ENCODE measurements at places on chromosomes 4 and X.

DNA sequence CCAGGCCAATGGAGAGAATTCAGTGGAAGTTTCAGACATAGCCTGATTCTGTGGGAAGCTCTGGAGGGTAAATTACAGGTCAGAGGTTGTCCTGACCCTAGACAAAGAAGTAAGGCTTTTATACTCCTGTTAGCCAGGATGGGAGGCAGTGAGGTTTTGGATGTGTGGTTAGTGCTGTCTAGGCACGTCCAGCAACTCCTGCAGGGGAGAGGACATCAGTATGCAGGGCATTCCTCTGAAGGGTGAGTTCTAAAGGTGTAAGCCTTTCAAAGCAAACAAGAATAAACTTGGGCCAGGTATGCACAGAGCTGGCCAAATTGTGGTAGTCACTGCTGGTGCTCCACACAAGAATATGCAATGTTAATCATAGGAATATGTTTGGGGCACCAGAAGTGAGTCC is 562.5 kb downstream of the CCSER1 start:
- no peak for DNase-seq

DNA sequence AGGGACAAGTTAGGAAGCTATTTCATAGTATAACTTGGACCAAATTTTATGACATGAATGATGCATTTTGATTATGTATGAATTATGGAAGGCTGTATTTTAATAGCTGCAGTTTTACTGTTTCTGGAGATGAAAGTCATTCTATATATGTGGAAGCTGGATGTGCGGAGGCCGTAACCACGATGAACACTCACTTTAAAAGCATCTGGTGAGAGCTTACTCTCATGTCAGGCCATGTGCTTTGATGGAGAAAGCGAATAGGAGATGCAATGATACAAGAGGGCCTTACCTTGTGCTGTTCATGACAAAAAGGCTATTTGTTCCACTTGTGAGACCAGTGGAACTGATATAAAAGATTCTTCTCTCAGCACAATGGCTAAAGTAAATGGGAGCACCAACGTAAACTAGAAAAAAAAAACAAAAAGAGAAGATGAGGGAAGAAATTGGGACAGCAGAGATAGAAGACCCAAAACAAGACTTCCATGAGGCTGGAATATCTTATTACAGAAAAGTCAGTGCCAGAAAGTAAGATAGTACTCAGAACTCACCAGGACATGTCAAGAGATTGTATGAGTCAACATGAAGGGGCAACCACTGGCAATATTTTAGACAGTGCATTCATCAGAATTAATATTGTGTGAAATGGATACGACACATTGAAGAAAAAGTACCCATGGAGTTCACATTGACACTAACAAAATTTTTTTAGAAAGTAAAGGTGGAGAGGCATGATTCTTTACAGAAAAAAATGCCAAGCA is 63.3 kb upstream of the GAB1 start:
- DNase-seq: no peak

- no peak for DNase-seq
Measured at GRCh38 chr4:177901786-177902185, 459.5 kb upstream of the AGA start.

DNA sequence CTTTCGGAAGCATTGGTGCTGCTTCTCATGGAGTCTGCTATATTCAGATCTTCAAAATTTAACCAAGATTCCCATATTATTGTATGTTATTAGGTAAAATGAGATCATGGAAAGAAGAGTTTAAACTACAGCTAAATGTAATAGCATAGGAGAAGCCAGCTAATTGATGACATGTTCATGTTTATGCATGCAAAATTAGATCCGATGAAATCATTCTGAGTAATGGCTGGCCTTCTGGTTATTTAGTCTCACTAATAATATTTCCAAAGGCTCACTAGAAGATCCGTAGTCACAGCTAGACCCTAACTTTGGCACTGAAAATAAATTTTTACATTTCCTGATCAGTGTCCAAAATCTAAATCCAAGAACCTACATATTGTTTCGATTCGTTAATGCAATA is 19.8 kb upstream of the PHKA2 start:
- DNase-seq: no peak

- no peak for DNase-seq
Measured at GRCh38 chrX:24842486-24842885, 148.8 kb downstream of the POLA1 start.

- DNase-seq: no peak
Measured at GRCh38 chr4:146165840-146166239, 9.7 kb upstream of the LSM6 start.

DNA sequence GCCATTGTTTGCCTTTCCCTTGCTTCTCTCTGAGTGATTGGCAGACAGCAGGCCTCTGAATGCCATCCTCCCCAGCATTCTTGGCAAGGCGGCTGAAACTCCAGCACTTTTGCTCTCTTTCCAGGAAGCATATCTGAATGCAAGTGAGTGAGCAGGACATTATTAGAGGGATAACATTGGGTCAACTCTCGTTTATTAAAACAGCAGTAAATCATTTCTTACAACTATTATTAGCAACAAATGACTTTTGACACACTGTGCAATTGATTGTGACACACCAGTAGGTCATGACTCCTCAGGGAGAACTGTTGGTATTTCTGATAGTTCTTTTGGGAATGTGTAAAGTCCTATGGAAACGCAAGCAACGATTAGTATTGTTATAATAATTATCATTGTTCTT is 103.8 kb downstream of the EFNB1 start:
- DNase-seq: no peak

GRCh38 chr4:140485939-140486338 is 12.2 kb downstream of the MGAT4D start:
- no peak for DNase-seq

- DNase-seq: no peak
Measured at GRCh38 chr4:62133101-62133897, 933.2 kb downstream of the ADGRL3 start.

DNA sequence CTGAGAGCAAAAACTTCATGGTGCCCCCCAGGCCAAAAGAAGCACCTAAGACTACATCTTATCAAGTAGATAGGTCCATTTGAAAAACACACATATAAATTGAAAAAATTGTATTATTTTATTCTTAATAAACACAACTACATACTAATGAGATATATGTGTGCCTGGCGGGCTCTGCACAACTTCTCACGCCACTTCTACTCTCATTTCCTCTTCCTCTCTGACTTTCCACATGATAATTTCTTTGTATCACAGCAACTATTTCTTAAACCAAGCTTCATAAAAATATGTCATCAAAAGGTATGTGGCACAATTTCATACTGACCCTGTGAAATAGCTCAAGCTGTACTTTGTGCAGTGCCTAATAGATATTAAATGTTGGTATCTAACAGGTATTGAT is 10.7 kb upstream of the NPY2R start:
- no peak for DNase-seq

DNA sequence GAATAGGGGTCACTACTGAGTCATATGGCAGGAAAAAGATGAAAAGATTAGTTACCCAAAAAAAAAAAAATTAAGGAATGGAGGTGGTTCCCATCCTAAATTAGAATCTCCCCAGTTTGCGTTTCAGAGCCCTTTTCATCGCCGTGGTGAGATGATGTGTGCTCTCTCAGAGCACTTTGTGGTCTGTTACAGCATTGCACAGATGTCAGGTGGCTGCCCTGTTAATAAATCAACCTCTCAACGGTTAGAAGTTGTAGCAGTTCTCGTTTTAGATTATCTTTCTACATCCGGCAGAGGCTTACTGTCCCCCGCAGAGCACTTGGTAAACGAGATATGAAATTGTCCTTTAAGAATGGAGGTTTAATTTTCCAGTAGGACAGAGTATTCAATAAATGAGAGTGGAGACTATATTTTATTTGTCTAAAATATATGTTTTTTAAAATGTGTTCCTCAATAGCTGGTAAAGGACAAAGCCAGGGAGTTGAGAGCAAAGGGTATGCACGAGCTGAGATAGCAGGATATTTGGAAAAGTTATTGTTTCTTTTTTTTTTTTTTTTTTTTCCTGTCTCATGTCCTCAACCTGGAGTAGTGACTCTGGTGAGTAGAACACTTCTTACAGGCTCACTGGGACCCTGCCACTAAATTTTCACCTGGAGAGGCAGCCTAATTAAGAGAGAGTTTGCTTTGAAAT is 26.9 kb downstream of the AFF1 start:
- DNase-seq: no peak

GRCh38 chr4:86927843-86928395 is 6.9 kb upstream of the AFF1 start:
- no peak for DNase-seq

GRCh38 chr4:113101669-113102068 is 52.2 kb downstream of the ANK2 start:
- no peak for DNase-seq

- no peak for DNase-seq
Measured at GRCh38 chr4:16667464-16667863, 231.0 kb downstream of the LDB2 start.

DNA sequence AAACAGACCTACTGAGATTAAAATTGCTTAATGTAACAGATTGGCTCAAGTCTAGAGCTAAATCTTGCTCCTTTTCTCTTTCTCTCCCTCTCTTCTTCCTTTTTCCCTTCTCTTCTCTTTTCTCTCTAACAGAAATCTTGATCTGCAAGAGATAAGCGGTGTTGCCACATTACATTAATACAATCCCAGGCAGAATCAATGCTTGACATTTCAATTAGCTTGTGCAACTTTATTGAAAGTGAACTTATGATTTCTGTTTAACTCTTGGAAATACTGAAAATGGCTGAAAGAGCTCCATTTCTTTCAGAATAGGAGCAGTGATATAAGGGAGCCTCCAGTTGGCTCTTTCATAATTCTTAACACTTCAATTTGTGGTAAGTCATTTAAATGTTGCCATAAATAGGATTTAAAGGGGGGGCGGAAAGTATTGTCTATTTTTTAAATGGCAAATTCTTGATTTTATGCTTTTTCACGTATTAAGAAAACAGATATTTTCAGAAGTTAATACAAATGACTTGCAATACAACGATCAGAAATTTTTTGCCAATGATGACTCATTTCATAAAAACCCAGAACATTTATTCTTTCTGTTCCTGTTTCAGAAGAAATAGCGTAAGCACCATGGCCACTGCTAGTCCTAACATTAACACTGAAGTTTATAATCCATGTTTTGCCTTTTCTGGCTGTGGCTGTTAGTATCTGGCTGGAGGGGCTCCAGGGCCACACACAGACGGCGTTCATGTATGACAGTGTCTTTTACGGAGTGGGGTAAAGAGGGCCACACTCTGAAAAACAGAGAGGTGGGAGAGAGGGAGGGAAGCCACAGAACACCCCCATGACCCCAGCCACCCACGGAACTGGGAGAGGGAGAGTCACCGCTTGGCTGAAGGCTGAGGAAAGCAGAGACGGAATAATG is 115.7 kb upstream of the FAT1 start:
- DNase-seq: no peak

DNA sequence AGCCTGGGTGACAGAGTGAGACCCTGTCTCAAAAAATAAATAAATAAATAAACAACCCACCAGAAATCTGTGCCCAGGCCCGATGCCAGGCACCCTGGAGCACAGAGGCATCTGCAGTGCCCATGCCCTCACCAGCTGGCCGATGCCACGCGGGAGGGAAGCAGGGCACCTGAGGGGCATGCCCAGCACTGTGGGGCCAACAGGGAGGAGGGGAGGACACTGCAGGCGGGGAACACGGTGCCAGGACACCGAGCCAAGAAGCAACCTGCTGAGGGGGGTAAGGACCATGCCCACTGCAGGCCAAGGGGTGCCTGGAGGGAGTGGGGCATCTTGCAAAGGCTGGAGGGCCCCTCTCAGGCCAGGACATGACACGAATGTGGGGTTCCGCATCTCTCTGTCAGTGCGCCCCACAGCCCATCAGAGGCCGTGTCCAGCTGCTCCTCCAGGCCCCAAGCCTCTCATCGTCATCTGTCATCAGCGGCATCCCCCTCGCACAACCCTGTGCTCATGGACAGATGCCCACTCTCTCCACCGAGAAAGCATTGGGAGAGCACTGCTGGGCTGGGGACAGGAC is 13.3 kb upstream of the DUSP9 start:
- no peak for DNase-seq

GRCh38 chrX:17185431-17185830 is 189.6 kb upstream of the NHS start:
- no peak for DNase-seq

GRCh38 chr4:2599304-2599654 is 62.8 kb downstream of the FAM193A start:
- no peak for DNase-seq

DNA sequence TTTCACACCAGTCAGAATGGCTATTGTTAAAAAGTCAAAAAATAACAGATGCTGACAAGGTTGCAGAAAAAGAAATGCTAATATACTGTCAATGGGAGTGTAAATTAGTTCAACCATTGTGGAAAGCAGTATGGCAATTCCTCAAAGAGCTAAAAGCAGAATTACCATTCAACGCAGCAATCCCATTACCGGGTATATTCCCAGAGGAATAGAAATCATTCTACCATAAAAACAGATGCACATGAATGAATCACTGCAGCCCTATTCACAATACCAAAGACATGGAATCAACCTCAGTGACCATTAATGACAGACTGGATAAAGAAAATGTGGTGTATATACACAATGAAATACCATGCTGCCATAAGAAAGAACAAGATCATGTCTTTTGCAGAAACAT is 243.0 kb downstream of the STPG2 start:
- no peak for DNase-seq
